ENCODE measurements at places on chromosomes 12 and 14. TPM values are rescaled to one million over a fixed set of nuclear protein-coding genes. Genes with fewer than 3 reads are reported as not detected.

TESPA1 gene
- 0.70 TPM for total RNA-seq

MAP4K5 gene
- total RNA-seq: 14.3 TPM

FSCB gene
- total RNA-seq: not detected

SART3 gene
- total RNA-seq: 21.7 TPM

COX8C gene
- 0.51 TPM for total RNA-seq

FAR2 gene
- 4.1 TPM for total RNA-seq

RTL1 gene
- total RNA-seq: not detected

C12orf60 gene
- total RNA-seq: 2.0 TPM

LRIG3 gene
- total RNA-seq: 3.8 TPM

BEST3 gene
- total RNA-seq: 0.30 TPM

Measured in Right ventricle myocardium inferior (tissue), 1 donor.